ENCODE measurements at places on chromosomes 1 and 21.
A peak's percentile ranks its signal among the peaks of the same experiment; 100 is the strongest.

GRCh38 chr1:19325958-19326747 lies 14.0 kb downstream of the SLC66A1 start:
- DNase-seq = no peak

DNA sequence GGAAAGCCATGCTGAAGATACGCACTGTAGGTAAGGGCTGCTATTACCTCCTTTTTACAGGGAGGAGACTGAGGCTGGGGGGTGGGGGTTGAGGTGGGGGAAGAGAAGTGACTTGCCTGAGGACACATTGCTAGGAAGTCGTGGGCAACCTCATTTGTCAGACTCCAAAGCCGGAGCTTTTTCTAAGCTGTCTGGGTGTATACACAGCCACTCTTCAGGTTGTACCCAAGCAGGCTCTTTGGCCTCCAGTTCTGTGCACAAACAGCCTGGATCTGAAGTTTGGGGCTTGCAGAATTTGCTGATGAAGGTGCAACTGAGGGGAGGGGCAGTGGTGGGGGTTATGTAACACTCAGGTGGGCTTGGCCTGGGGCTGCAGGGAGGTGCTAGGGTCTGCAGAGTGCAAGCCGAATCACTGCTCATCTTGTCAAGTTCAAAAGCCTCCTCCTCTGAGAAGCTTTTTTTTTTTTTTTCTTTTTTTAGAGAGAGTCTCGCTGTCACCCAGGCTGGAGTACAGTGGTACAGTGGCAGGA lies 16.9 kb downstream of the TINAGL1 start:
- no peak for DNase-seq

GRCh38 chr1:44926311-44926781 lies 60.0 kb downstream of the EIF2B3 start:
- DNase-seq = peak; percentile 50

DNA sequence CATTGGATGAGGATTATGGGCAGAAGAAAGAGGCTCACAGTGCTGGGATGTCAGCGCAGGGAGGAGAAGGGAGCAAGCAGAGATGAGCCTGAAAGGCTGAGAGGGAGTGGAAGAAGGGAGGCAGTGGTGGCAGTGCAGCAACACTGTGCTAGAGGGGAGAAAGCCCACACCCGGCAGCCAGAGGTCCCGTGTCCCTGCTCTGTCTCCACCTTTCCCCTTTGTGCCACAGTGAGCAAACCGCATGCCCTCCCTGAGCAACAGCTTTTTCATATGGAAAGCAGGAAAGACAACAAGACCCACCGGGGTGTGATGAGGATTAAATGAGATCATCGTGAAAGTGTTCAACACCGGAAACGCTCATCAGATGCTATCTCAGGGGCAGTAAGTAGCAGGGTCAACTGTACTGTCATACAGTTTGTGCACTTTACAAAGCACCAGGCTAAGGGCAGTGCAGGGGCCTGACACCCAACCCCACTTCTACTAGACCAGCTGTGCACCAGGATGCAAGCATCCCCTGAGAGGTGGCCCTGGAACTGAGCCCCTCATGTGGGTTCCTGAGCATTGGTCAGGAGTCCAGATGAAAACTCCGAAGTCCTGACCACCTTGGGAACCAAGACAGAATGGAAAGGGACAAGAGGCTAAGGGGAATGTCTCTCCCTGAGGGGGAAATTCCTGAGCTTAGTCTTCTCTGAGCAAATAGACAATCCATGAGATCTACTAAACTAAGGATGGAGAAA lies 9.1 kb downstream of the NHLH1 start:
- DNase-seq = no peak

GRCh38 chr1:82057011-82057410 lies 256.3 kb downstream of the ADGRL2 start:
- no peak for DNase-seq

DNA sequence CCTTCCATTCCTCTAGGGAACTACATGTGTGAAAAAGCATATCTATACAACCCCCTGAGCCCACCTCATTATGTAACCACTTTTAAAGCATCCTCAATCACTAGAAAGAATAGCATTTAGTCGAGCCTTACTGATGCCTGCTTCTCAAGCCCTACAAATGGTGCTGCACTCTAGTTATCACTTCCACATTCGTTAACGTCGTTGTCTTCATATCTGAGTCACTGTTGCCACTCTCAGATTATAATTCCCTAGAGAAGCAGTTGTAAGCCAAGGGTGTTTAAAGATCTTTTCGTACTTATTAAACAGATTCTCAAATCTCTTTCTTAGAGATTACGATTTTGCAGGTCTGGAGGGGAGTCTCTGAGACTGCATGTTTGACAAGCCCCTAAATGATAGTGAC lies 16.5 kb downstream of the ATP1B1 start:
- no peak for DNase-seq

DNA sequence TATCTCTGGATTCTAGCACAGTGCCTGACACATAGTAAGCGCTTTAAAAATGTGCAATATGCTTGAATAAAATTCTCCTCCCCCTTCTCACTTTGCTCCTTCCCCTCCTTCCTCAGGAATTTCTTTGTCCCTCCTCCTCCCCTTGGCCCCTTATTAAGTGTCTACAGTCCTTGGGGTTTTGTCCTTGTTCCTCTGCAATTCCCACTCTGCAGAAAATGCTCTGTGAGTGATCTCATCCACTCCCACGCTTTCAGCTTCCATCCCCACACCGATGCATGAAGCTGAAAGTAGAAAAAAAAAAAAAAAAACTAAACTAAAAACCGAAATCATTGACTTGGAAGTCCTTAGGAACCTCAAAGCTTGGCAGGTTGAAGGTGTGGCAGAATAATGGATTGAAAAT lies 273.6 kb downstream of the RRAGC start:
- no peak for DNase-seq

- no peak for DNase-seq
Measured at GRCh38 chr1:153683854-153684253, 5.4 kb downstream of the NPR1 start.

GRCh38 chr1:92240034-92240433 lies 22.3 kb downstream of the C1orf146 start:
- no peak for DNase-seq

Data from AG09309 (cell line).